Hepatocyte (in vitro differentiated cells): ENCODE measurements at places on chromosomes 4 and X. TPM values are rescaled to one million over a fixed set of nuclear protein-coding genes. Genes with fewer than 3 reads are reported as not detected.

DNA sequence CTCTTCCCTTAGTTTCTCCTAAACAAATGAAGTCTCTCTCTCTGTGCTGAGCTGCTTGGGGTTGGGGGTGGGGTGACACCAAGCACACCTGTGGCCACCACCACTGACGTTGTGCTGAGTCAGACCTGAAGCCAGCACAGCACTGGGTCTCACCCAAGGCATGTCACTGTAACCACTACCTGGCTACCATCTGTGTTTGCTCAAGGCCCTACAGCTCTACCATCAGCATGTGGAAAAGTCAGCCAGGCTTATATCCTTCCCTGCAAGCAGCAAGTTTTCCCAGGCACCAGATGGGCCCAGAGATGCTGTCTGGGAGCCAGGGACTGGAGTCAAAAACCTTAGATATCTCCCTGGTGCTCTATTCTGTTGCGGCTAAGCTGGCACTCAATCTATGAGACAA, 6.9 kb downstream of the CXCL10 start:
- no peak for DNase-seq

DNA sequence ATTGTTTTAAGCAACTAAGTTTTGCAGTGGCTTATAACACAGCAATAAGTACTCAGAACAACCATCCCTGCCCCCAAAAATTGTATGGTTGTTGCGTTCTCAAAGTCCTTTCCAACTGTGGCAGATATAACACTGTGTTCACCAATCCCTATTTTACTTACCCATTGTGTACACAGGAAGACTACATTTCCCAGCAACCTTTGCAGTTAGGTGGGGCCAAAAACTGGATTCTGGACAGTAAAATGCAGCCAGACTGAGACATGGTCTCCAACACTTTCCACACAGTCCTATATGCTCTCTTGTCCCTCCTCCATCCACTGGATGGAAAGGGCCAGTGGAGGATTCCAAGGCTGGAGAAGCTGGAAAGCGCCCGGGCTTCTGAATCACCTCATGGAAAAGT, 523.6 kb downstream of the BCOR start:
- no peak for DNase-seq

GRCh38 chr4:85591406-85592098, 116.6 kb downstream of the ARHGAP24 start:
- no peak for DNase-seq

DNA sequence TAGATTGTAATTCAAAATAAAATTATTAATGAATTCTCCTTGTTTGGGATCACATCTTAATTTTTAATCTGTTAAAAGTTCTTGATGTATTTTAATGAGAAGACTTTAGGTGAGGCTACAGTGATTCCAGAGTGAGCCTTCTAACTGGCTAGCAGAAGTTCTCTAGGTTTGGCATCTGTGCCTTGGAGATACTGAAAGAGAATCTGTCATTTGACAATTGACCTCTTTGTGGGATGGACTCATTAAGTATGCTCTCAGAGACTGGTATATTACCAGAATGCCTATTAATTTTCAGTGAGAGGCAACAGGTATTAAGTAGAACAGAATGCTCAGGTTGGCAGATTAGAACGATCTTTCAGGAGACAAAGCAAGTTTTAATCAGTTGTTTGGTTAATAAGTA, 10.2 kb downstream of the CCNG2 start:
- DNase-seq: no peak

DNA sequence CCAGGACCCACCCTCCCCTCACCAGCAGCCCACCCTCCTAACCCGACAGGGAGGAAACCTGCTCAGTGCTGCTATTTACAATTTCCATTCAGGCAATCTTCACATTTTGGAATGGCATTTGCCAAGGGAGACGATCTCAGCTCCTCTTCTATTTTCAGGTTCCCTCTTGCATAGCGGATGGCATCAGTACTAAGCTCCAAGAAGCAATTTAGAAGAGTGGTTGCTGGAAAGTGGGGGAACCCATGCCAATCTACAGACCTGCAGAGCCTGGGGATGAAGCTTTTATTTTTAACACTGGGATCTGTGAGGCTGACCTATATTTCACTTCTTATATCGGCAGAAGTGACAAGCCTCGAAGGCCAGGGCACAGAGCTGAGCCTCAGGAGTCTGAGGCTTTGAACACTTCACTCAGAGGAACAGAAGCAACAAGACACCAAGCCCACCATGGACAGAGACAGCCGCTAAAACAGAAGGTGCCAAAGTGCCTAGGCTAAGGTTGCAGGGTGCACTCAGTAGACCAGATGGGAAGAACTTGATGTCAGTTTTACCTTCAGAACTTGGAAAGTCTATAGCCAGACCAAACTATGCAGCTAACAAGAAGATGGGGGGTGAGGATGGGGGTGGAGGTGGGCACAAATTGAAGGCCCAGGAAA, 44.0 kb downstream of the SCD5 start:
- DNase-seq: no peak

DNA sequence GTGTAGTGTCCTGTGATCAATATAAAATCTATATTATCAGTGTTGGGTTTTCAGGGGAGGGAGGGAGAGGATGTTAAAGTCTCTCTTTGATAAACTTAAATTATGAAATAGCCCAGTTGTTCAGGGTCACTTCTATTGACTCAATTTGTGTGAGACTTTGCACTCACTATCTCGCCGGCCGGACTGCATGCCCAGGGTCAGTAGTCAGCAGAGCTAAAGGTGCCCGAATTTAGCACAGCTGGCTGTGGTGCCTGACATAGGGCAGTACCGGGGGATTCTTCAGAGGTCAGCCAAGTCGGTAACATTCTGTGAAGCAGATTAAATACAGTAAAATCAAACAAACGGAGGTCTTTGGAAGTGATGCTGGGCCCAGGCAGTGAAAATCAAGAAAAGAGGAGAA, 19.2 kb downstream of the GABRQ start:
- no peak for DNase-seq

- no peak for DNase-seq
Observed at GRCh38 chr4:121227341-121227792, 63.2 kb upstream of the TNIP3 start.

- peak; percentile 63 for DNase-seq
Observed at GRCh38 chr4:673349-674091, 556 bp downstream of the ATP5ME start.

DNA sequence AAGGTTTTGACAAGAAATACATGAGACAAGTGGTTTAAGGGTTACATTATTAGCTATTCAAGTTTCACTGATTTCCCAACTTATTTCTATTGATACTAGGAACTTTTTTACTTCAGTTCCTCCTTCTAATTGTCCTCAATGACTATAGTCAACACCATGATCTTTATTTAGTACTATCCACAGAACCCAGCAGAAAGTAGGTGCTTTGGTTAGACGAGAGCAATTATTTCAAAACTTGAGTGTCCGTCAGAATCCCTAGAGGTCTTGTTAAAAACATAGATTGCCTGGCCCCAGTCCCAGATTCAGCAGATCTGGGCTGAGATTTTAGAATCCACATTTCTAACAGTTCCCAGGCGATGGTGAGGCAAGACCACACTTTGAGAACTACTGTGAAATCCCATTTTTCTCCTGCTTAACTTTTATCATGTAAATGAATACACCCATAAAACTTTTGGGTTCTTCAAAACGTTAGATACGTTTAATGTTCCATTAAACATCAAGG, 17.9 kb downstream of the EXOC1 start:
- no peak for DNase-seq

Gene ARSJ
- 7.6 and 11.3 TPM in 2 replicates for polyA plus RNA-seq

Gene CLCN4
- 1.5 and 2.2 TPM in 2 replicates for polyA plus RNA-seq

Gene RNF212
- polyA plus RNA-seq: 8.4 and 12.0 TPM in 2 replicates

Gene MAGEB1
- polyA plus RNA-seq: not detected in 2 replicates

Gene IDUA
- 82.6 and 103 TPM in 2 replicates for polyA plus RNA-seq
